Femur (tissue), 1 donor: ENCODE measurements at places on chromosomes 1 and 21.
A peak's percentile ranks its signal among the peaks of the same experiment; 100 is the strongest.

DNA sequence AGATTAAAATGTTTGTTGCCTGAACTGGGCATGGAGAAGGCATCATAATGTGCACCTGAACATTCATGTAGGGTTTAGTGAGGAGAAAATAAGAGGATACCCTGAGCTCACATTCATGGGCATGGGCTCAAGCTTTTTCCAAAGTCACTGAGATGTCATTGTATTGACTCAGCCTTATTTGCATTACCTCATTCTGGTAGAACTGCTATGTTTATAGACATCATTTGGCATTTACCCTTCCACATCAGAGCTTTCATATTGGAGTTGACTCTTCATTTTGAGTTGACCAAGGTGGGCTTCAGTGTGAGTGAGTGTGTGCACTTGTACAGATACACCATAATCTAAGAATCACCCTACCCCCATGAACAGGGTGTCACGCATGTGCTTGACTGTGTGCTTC, 143.2 kb downstream of the PBX1 start:
- no peak for DNase-seq

DNA sequence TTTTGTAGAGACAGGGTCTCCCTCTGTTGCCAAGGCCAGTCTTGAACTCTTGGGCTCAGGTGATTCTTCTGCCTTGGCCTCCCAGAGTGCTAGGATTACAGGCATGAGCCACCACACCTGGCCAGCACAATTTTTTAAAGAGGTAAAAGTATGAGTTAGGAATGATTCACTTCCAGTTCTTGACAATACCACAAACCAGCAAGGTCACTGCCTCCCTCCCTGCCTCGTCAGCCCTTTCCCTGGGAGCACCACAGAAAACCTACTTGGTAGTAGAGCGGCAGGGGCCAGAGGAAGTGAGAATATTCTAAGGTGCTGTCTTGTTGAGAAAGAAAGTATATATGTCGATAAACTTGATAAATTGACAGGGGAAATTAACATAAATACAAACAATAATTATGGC, 10.8 kb upstream of the CDA start:
- no peak for DNase-seq

DNA sequence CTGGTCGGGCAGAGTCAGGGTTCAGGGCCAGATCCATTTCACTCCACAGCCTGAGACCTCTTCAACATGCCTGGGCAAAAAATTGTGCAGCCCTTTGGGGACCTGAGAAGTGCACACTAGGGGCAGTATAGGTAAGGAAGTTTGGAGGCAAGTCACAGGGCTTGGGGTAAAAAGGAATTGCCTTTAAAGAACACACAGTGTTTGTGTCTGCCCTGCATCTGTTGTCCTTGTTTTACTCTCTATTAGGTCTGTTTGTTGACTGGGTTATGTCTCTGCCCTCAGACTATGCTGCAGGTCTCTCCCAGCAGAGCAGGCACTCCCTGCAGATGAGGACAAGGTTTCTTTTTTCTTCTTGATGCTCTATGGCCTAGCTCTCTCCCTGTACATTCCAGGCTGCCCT, 22.0 kb downstream of the LDLRAD2 start:
- no peak for DNase-seq

DNA sequence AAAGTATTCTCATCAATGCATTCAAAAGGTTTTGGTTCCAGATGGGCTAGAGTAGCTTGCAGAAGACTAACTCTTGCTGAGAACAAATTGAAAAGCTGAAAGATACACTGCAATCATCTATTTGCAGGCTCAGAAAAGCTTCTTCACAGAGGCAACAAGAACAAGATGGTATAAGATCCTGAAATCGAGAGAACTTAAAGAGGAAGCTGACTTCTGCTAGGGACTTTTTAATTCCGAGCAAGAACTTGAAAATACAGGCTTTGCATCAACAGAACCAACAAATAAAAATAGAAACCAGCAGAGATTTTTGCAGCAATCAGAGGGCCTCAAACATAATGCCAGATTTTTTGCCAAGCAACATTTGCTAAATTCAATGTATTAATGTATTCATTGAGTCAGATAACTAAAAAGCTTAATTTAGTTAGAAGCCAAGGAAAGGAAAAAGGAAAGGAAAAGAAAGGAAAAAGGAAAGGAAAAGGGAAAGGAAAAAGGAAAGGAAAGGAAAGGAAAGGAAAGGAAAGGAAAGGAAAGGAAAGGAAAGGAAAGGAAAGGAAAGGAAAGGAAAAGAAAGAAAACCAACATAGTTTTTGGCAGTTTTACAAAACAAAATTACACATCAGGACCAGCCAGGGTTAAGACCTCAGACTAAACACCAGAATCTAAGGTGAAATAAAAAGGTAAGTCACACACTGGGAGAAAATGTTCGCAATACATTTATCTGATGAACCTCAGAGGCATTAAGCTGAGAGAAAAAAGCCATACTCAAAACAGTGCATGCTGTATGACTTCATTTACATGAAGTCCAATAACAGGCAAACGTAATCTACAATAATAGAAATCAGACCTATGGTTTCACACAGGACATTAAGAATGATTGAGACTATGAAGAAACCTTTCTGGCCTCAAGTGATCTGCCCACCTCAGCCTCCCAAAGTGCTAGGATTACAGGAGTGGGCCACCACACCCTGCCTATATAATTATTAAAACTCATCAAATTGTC, 42.6 kb downstream of the FAF1 start:
- no peak for DNase-seq

DNA sequence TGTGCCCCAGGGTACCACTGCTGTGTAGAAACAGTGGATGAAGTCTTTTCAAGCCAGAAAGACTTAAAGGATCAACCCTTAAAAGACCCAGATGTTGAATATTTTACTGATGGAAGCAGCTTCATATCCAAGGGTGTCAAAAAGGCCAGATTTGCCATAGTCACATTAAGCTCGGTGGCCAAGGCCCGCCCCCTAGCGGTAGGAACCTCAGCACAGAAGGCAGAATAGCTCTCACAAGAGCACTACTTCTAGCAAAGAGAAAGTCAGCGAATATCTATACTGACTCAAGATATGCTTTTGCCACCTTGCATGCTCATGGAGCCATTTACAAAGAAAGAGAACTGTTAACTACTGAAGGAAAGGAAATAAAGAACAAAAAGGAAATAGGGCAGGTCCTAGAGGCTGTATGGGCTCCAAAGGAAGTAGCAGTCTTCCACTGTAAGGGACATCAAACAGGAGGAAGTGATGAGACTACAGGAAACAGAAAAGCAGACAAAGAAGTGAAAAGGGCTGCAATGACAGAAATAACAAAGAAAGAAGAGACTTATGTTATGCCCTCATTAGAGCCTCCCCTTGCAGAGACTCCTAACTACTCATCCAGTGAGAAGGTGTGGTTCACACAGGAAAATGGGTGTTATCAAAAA, 90.5 kb downstream of the LIPI start:
- DNase-seq = no peak

GRCh38 chr1:44553771-44554170, 120.5 kb downstream of the TMEM53 start:
- no peak for DNase-seq

DNA sequence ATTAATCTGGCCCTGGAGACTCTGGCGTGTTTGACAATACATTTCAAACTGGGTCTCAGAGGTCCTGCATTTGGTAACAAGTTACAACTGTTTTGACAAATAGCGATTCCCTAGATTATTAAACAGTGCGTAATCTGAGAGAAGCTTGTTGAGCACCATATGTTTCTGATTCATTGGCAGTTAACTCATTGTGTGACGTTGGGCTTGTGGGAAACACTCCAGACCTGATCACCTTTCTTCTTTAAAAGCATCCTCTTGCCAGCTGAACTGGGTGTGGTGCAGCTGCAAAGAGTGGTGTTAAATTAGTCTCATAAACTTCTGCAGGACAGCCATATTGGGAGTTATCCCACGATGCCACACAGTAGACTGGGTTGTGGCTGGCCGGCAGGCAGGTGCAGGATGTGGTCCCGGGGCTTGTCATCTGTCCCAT, 82.7 kb downstream of the CDC7 start:
- no peak for DNase-seq

DNA sequence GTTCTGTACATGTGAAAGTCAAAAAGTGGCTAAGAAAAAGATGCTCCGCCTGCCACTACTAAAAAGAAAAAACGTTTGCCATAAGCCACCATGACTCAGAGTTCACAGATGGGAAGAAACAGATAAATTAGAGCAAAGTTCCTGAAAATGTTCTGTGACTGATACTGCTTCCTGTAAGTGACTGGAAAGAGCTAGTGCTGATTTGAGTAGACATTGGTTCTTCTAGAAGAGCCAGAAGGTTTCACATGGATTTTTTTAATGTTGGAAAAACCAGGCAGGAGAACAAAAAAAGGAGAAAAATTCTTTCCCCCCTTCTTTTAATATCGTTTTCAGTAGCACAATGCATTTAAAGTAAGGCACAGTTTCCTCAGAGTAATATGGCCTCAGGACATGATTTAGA, 221.4 kb downstream of the HLX start:
- no peak for DNase-seq

- no peak for DNase-seq
Observed at GRCh38 chr1:184214128-184214527, 162.6 kb downstream of the TSEN15 start.

GRCh38 chr1:188281921-188282320, 1453.2 kb downstream of the PLA2G4A start:
- no peak for DNase-seq

GRCh38 chr21:46229133-46229922, 754 bp upstream of the LSS start:
- no peak for DNase-seq

- peak; percentile 62 for DNase-seq
Observed at GRCh38 chr1:225877580-225877979, 4.6 kb downstream of the TMEM63A start.

GRCh38 chr1:91895832-91896556, 10.0 kb upstream of the TGFBR3 start:
- DNase-seq = no peak

DNA sequence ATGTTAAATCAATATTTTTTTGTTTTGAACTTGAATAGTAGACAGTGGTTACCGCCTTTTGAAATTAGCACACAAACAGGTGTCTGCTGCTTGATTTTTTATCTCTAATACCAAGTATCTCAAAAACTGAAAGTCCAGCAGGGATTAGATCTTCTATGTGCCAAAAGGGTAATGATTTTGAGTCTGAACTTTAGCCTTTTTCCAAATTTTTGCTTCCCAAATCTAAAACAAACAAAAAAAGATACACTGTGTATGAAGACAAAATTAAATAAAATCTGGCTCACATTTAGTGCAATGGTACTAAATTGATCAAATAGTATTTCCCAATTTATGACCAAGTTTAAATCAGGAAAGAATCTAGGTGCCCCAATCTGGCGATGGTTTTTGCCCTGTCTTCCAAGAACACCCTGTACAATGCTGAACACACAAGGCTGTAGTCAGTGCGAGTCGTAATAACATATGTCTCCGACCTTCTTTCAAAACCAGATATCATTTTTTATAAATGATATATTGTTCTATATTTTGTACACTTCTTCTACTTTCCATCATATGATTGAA, 40.5 kb downstream of the PLPPR4 start:
- DNase-seq = no peak
